ENCODE measurements at places on chromosomes 4 and X.

DNA sequence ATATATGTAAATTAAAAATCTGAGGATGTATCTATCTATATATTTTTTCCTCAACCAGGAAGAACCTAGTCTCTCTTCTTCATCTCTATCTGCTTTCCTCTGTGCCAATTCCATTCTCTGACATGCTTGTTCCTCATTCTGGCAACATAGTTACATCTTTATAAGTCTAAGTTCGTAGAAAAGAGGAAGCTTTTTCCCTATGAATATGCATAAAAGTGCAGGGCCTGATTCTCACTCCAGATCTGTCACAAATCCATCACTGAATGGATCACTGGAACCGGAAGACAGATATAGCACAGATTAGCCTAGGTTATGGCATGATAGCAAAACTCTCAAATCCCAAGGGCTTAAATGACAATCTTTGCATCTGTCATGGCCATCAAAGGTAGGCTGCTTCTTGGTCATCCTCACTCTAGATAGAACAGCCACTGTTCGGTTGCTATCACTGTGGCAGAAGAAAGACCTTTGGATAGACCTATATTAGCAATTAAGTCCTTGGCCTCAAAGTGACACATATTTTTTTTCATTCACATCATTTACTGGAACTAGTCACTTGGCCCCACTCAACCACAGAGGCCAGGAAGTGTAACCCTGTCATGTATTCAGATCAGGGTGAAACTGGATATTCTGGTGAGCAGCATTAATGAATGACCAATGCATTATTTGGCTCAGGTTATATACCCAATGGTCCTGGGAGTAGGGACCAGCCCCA is 22.2 kb downstream of the DTHD1 start:
- no peak overlapping the region for H3K4me3 ChIP-seq
- no peaks in the 10 kb centered on the region for H3K27me3 ChIP-seq
- no peak overlapping the region for H3K27ac ChIP-seq
- H3K36me3 ChIP-seq, result no peaks in the 10 kb centered on the region
- DNase-seq, result no peak
- no peaks in the 10 kb centered on the region for H3K4me1 ChIP-seq

DNA sequence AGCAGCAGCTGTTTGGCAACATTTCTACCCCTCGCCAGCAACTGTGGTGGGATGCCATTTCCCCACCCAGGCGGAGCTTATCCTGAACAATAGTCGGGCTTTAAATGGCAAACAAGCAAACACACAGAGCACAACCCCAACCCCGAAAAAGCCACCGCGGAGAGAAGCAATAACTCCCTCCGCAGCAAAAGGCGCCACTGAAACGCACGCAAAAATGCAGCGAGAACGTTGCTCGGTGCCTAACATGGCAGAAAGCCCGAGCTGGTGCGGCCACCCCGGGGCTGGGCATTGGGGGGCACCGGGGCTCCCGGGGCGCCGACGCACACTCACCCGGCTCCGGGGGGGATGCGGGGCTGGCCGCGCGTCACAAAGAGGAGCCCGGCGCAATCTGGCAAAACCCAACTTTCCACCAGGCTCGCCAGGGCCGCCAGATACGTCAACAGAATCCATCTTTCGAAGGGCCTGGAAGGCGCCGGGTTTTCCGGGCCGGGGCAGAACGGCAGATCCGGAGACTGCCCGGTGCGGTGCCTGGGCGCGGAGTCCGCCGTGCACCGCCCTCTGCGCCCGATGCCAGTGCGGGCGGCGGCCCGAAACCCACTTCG is 818 bp downstream of the RAI2 start:
- no peaks in the 10 kb centered on the region for H3K4me1 ChIP-seq
- peaks cover 8% of the 10 kb centered on the region for H3K27me3 ChIP-seq

GRCh38 chr4:40289366-40290188 is 45.6 kb upstream of the CHRNA9 start:
- H3K4me3 ChIP-seq, result peak overlapping the region; percentile 64
- DNase-seq, result no peak
- H3K27me3 ChIP-seq, result no peaks in the 10 kb centered on the region
- H3K4me1 ChIP-seq, result peaks cover 23% of the 10 kb centered on the region

DNA sequence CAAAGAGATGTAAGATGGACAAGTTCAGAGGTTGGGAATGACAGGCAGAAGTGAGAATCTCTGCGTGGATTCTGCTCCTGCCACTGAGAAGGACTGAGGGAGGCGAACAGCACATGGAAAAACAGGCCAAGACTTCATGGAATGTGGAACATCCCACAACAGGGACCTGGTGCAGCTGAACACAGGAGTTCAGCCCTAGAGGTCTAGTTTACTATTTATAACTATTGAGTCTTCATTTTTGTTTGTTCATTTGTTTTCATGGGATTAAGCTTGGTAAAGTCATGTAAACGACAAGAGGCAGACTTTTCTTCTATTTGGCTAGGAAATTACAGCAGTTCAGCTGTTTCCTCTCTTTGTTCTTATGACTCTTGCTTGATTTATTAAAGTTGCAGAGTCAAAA is 234.5 kb downstream of the MAML3 start:
- no peaks in the 10 kb centered on the region for H3K36me3 ChIP-seq
- H3K4me3 ChIP-seq, result no peak overlapping the region
- no peaks in the 10 kb centered on the region for H3K4me1 ChIP-seq
- H3K27ac ChIP-seq, result no peak overlapping the region

DNA sequence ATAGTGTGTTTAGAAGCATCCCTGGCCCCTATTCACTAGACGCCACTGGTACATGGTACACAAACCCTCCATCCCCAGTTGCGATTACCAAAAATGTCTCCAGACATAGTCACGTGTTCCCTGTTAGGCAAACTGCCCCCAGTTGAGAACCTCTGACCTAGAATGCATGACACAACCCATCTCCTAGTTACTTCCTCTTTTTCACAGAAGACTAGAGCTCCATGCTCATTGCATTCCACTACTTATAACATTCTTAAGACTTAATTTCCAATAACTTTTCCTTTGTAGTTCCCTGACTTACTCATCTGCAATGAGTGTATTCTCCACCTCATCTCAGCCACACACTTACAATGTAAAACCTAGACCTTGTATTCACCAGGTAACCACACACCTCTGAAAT is 68.6 kb downstream of the PRSS12 start:
- no peak for DNase-seq
- peaks cover 21% of the 10 kb centered on the region for H3K4me1 ChIP-seq
- no peak overlapping the region for H3K4me3 ChIP-seq
- H3K27me3 ChIP-seq, result no peaks in the 10 kb centered on the region
- no peak overlapping the region for H3K27ac ChIP-seq
- H3K36me3 ChIP-seq, result peaks cover 13% of the 10 kb centered on the region

Data from CD4-positive, CD25-positive, alpha-beta regulatory T cell (primary cell).